ENCODE measurements at places on chromosomes 4 and X.
A peak's percentile ranks its signal among the peaks of the same experiment; 100 is the strongest.

DNA sequence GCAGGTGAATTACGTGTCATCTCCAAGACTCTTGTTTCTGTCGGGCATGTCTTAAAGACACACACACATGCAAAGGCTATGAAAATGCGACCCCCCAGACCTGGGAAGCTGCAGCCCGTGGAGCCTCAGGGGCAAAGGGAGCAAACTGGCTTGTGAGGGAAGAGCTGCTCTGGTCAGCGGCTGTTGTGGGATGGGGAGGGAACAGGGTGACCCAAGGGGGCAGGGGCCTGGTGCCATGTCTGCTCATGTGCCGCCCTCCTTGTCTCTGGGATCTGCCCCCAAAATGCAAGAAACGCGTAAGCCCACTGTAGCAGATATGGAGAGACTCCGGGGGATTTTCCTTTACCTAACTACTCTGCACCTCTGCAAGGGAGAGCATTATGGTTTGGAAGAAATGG lies 92.4 kb downstream of the PHKA2 start:
- no peak for DNase-seq

DNA sequence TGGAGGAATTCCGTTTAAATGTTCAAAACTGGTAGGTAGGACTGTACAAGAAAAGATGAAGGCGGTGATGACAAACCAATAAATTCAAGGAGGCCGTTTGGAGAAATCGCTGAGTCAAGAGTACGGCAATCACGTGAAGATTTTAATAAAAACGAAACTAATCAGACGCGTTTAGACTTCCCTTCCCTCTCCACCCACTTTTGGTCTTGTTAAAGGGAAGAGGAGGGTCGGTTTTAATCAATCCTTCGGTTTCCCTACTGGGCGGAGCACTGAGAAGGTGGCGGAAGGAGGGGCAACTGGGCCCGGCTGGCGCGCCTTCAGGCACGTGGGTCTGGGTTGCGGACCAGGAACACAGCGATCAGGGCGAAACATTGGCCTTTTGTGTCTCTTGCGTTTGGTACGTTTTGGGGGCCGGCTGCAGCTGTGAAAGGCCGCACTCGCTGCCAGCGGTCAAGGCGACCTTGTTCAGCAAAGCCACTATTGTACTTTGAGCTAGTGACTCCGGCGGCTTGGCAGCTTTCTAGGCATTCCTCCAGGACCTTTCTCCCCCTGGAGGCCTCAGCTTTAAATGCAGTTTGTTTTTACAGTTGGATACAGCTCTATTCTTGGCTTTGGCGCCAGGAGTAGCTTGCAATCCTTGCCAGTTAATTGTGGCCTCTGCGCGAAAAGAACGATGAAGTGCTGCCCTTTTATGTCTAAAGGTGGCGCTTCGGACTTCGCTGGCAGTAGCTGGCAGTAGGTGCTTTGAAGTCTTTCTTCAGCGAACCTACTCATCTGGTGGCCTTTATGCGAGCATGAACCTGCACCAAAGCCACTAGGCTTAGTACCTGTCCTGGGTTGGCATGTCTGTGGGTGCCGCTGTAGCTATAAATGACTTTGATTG lies 16.8 kb upstream of the LAMP2 start:
- peak; percentile 73 for DNase-seq

GRCh38 chrX:107716118-107716684 lies 59.4 kb downstream of the TSC22D3 start:
- DNase-seq: peak; percentile 67

DNA sequence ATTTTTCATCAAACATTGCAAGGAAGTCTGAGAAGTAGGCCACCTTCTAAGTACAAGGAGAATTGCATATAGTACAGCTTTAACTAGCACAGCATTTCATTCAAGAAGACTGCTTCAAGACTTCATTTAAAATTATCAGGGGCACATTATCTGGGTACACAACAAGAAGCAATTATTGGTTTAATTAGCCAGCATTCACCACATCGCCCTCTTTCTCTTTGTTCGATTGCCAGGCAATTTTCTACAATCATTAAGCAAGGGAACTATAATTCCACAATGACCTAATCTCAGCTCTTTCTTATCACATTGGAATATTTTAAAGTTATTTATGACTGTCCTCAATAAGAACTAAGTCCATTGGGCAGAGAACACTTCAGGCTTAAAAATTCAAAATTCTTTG lies 1347.1 kb upstream of the PABPC4L start:
- no peak for DNase-seq

- DNase-seq: peak; percentile 87
Measured at GRCh38 chr4:143381189-143382118, 44.8 kb downstream of the GAB1 start.

- no peak for DNase-seq
Measured at GRCh38 chr4:10925996-10926395, 241.4 kb upstream of the CLNK start.

GRCh38 chr4:189941005-189941450 lies 356 bp downstream of the FRG1 start:
- DNase-seq: no peak

GRCh38 chr4:154119317-154119716 lies 330.4 kb upstream of the SFRP2 start:
- DNase-seq: no peak

DNA sequence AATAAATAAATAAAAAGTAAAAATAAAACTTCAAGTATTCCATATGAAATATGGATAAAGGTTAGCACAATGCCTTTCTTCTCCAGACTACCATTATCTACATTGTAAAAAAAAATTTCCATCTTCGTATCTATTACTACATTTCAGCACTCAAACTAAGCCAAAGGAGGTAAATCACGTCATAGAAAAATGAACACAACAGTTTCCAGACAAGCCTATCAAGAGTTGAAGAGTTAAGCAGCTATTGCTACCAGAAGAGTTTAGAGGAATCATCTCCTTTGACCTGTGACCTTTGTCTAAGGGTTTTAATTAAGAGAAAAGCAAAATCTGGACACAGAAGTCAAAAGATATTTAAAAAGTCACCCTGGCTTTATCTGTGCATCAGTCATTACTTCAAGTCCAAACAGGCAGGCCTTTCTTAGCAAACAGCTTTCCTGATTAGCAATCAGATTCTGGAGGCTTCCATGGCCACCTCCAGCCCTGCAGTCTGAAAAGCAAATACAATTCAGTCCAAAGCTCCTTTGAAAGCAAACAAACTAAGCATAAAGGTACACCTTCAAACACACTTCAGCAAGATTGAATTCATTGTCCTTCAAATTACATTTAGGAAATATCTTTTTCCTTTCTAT lies 82.2 kb downstream of the APBB2 start:
- no peak for DNase-seq

DNA sequence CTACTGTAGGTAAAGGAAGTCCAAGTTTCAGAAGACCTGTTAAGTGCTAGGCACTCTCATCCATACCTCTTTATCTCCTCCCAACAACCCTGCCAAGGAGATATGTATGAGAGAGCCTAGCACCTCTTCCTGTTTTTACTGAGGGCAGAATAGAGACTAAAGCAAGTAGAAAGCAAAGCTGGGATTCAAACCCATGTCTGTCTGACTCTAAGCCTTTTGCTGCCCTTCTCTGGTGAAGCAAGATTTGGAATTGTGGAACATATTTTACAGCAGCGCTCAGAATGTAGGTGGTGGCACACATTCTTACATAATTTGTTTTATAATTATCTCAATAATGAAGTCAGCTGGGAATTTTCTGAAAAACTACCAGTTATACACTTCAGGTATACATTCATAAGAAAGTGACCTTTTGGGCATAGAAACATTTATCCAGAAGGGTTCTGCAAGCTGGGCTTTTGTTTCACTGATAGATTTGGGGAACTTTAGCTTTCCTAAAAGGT lies 41.7 kb downstream of the SEPTIN11 start:
- no peak for DNase-seq

- no peak for DNase-seq
Measured at GRCh38 chr4:88002786-88003185, 4.6 kb upstream of the PKD2 start.

DNA sequence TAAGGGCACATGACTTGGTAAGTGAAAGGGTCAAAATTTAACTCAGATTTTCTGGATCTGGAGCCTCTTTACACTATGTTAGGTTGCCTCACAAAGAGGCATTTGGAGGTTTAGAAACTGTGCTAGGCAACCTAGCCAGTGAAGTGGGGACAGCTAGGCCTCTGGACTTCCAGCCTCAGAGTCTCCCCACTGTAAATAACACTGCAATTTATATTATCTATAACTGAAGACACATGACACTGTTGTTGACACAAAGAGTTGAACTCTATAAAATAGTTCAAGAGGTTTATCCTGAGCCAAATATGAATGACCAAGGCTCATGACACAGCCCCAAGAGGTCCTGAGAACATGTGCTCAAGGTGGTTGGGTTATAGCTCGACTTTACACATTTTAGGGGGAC lies 74.9 kb upstream of the IQCM start:
- no peak for DNase-seq

- DNase-seq: no peak
Measured at GRCh38 chr4:121119715-121120114, 44.4 kb downstream of the TNIP3 start.

DNA sequence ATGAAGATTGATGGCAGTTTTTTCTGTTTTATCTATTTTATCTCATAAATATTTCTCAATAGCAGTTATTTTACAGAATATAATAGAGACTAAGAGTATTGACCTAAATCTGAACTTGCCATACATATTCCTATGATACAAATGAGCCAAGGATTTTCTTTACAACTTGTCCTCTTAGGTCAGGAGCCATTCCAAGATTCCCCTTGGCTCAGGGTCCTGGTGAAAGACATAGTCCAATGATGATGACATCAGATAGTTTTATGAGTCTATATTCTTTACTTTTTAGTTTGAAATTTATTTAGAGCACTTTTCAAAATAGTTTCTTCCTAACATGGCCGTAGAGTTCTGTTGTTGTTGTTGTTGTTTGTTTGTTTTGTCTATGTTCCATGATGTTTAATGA lies 869.1 kb upstream of the GRID2 start:
- no peak for DNase-seq

DNA sequence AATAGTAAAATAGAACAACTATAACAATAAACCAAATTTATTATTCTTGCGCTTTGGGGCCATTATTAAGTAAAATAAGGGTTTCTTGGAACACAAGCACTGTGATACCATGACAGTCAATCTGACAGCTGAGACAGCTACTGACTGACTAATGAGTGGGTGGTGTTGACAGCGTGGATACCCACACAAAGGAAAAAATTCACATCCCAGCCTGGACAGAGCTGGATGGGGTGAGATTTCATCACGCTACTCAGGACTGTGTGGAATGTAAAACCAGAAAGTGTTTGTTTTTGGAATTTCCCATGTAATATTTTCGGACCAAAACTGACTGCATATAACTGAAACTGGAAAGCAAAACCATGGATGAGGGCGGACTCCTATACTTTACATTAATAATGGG lies 48.8 kb downstream of the IGFBP7 start:
- no peak for DNase-seq
